ENCODE measurements at places on chromosomes 11 and 22.

DNA sequence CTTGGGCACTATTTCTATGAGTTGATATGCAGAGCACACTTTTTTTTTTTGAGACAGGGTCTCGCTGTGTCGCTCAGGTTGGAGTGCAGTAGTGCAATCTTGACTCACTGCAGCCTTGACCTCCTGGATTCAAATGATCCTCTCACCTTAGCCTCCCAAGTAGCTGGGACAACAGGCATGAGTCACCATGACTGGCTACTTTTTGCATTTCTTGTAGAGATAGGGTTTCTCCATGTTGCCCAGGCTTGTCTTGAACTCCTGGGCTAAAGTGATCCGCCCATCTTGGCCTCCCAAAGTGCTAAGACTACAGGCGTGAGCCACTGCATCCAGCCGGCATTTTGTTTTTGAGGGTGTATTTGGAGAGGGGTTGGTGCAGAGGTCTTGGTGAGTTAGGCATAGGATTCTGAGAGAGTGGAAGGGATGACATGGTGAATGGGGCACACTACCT, 29.9 kb upstream of the MTCH2 start:
- no peak overlapping the region for H3K4me3 ChIP-seq
- no peaks in the 10 kb centered on the region for H3K27me3 ChIP-seq

GRCh38 chr11:40099426-40100161, 1359.9 kb downstream of the LRRC4C start:
- H3K27me3 ChIP-seq, result no peaks in the 10 kb centered on the region
- H3K4me3 ChIP-seq, result no peak overlapping the region
- H3K27ac ChIP-seq, result no peak overlapping the region
- H3K36me3 ChIP-seq, result no peaks in the 10 kb centered on the region
- no peak for DNase-seq
- no peaks in the 10 kb centered on the region for H3K4me1 ChIP-seq

DNA sequence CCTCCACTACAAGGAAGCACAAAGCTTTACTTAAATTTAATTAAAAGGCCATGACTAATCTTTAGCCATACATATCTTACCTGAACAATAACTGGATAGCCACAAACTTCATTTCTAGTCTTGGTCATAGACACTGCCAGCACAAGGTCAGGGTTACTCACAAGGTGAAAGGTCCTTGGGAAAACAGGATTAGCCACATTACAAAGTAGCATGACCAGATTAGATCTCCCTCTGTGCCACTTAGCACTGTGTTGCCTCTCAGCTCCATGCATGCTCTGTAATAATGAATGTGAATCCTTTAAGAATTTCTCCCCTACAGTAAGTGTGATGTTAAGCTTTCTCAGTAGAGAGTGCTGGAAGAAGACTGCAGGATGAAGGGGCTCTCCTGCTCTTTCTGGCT, 325.1 kb upstream of the MPPED2 start:
- no peak overlapping the region for H3K27ac ChIP-seq
- H3K27me3 ChIP-seq, result no peaks in the 10 kb centered on the region
- no peaks in the 10 kb centered on the region for H3K4me1 ChIP-seq
- no peaks in the 10 kb centered on the region for H3K36me3 ChIP-seq
- H3K4me3 ChIP-seq, result no peak overlapping the region
- no peak for DNase-seq

DNA sequence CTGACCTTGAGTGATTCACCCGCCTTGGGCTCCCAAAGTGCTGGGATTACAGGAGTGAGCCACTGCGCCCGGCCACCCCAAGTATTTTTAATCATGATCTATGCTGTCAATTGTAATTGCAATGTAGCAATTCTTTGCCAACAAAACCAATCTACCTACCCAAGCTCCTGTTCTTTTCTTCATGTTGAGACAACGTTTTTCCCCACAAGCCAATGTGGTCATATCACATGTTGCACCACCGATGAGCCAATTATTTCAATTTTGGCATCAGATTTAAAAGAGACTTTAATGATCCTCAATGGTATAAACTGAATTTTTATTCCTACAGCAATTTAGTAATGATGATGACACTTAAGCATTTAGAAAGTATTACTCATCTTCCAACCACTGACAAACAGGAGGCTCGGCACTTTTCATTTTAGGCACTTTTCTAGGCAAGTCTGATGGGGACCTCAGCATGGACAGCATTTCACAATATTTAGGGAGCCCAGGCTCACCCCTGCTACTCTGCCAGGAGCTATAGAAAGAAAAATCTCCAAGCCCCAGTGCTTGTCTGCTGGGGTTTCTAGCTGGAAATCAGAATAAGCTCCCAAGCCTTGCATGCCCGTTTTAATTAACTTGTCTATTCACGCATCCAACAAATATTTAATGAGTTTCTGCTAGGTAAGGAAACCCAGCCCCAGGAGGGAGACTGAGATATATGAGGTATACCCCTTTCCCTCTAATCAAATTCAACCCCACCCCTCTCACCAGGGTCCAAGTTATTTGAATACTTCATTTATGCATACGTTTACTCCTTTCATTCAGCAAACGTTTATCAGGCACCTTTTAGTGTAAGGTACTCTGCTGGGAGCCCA, 291.4 kb downstream of the ST3GAL4 start:
- no peaks in the 10 kb centered on the region for H3K4me1 ChIP-seq
- H3K36me3 ChIP-seq, result no peaks in the 10 kb centered on the region
- H3K27ac ChIP-seq, result no peak overlapping the region
- no peaks in the 10 kb centered on the region for H3K27me3 ChIP-seq

DNA sequence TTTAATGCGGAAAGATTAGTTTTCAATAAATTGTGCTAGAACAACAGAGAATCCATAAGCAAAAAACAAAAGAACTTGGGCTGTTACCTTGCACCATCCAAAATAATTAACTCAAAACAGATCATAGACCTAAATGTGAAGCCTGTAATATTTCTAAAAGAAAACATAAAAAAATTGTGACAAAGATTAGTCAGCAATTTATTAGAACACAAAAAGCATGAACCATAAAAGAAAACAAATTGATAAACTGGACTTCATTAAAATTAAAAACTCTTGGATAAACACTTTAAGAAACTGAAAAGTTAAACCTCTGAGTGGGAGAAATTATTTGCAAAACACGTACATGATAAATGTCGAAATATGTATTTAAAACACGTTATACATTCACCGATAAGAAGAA, 21.5 kb downstream of the DDI1 start:
- no peak overlapping the region for H3K4me3 ChIP-seq
- no peak overlapping the region for H3K27ac ChIP-seq
- H3K4me1 ChIP-seq, result no peaks in the 10 kb centered on the region
- no peaks in the 10 kb centered on the region for H3K27me3 ChIP-seq
